A549 treated with CpdA at 1 μM for 4 hours (cell line): ENCODE measurements at places on chromosomes 16 and 17. TPM values are rescaled to one million over a fixed set of nuclear protein-coding genes. Genes with fewer than 3 reads are reported as not detected.

KRT17 gene
- 0.77 to 1.2 TPM (median 1.1 TPM) in 5 replicates for total RNA-seq

ITGA2B gene
- 1.0 to 1.9 TPM (median 1.6 TPM) in 5 replicates for total RNA-seq

EVPL gene
- total RNA-seq = 11.9 to 17.5 TPM (median 15.2 TPM) in 5 replicates

ACAP1 gene
- 1.9 to 7.2 TPM (median 3.1 TPM) in 5 replicates for total RNA-seq

PNMT gene
- total RNA-seq = not detected in 5 replicates

SOX9 gene
- 11.1 to 15.1 TPM (median 12.4 TPM) in 5 replicates for total RNA-seq

TMEM132E gene
- total RNA-seq = 0.01 TPM in 1 of 5 replicates, not detected in the others

LRRC46 gene
- 2.7 to 4.1 TPM (median 3.6 TPM) in 5 replicates for total RNA-seq

OTOP2 gene
- total RNA-seq = 0.06 to 0.17 TPM (median 0.08 TPM) in 4 of 5 replicates, not detected in the other

CPNE7 gene
- total RNA-seq = 56.0 to 66.6 TPM (median 60.2 TPM) in 5 replicates

SBK1 gene
- 0.22 to 0.38 TPM (median 0.32 TPM) in 5 replicates for total RNA-seq

SKAP1 gene
- 0.25 to 0.26 TPM in 2 of 5 replicates, not detected in the others for total RNA-seq

TLCD2 gene
- total RNA-seq = 1.0 to 1.7 TPM (median 1.1 TPM) in 5 replicates

HOXB9 gene
- total RNA-seq = 7.7 to 9.1 TPM (median 8.1 TPM) in 5 replicates

ZMYND15 gene
- total RNA-seq = 0.28 to 1.0 TPM (median 0.46 TPM) in 5 replicates

ELMO3 gene
- total RNA-seq = 0.66 to 1.4 TPM (median 1.3 TPM) in 5 replicates

SLC7A6OS gene
- 10.4 to 12.5 TPM (median 11.1 TPM) in 5 replicates for total RNA-seq

TPSD1 gene
- 0.03 TPM in 1 of 5 replicates, not detected in the others for total RNA-seq

RPGRIP1L gene
- total RNA-seq = 9.9 to 11.6 TPM (median 11.1 TPM) in 5 replicates

SLC2A4 gene
- total RNA-seq = 0.13 to 0.29 TPM (median 0.24 TPM) in 5 replicates

TBC1D26 gene
- 0.05 TPM in 1 of 5 replicates, not detected in the others for total RNA-seq

ATP6V0A1 gene
- 38.9 to 52.3 TPM (median 50.4 TPM) in 5 replicates for total RNA-seq

SYCE1L gene
- total RNA-seq = 5.3 to 11.9 TPM (median 8.4 TPM) in 5 replicates

VWA3A gene
- total RNA-seq = 0.08 TPM in 1 of 5 replicates, not detected in the others

C16orf89 gene
- not detected in 5 replicates for total RNA-seq

CA7 gene
- 0.07 TPM in 1 of 5 replicates, not detected in the others for total RNA-seq

RBFOX1 gene
- total RNA-seq = not detected in 5 replicates

CSF3 gene
- 0.26 TPM in 1 of 5 replicates, not detected in the others for total RNA-seq

TBC1D3C gene
- total RNA-seq = not detected in 5 replicates

ZNF469 gene
- total RNA-seq = 9.4 to 16.7 TPM (median 11.5 TPM) in 5 replicates

CEMP1 gene
- total RNA-seq = 0.08 TPM in 1 of 5 replicates, not detected in the others

GUCY2D gene
- total RNA-seq = 0.08 TPM in 1 of 5 replicates, not detected in the others

CHST5 gene
- total RNA-seq = 0.03 TPM in 1 of 5 replicates, not detected in the others

TMEM11 gene
- total RNA-seq = 52.6 to 80.3 TPM (median 70.1 TPM) in 5 replicates

ATP2A3 gene
- total RNA-seq = 3.6 to 5.4 TPM (median 4.3 TPM) in 5 replicates

ACSF3 gene
- total RNA-seq = 16.4 to 20.2 TPM (median 18.7 TPM) in 5 replicates

KRTAP9-4 gene
- total RNA-seq = not detected in 5 replicates

PLD6 gene
- total RNA-seq = 6.0 to 7.2 TPM (median 6.5 TPM) in 5 replicates

ZNF287 gene
- 10.9 to 16.7 TPM (median 13.4 TPM) in 5 replicates for total RNA-seq

KRT40 gene
- total RNA-seq = not detected in 5 replicates

TOX3 gene
- 0.20 to 0.40 TPM (median 0.23 TPM) in 5 replicates for total RNA-seq

TP53TG3 gene
- total RNA-seq = 0.49 to 1.1 TPM (median 0.63 TPM) in 4 of 5 replicates, not detected in the other

KRTAP17-1 gene
- not detected in 5 replicates for total RNA-seq

TMEM220 gene
- total RNA-seq = 2.2 to 3.6 TPM (median 2.7 TPM) in 5 replicates

NLK gene
- 9.8 to 12.1 TPM (median 10.5 TPM) in 5 replicates for total RNA-seq

CLEC18B gene
- 0.25 to 0.54 TPM (median 0.37 TPM) in 4 of 5 replicates, not detected in the other for total RNA-seq

CLEC19A gene
- total RNA-seq = 0.06 to 0.16 TPM (median 0.13 TPM) in 4 of 5 replicates, not detected in the other

DNASE1L2 gene
- 1.0 to 1.7 TPM (median 1.3 TPM) in 5 replicates for total RNA-seq

TSPAN10 gene
- total RNA-seq = 4.5 to 7.3 TPM (median 5.4 TPM) in 5 replicates

TBC1D3B gene
- total RNA-seq = 1.9 to 3.7 TPM (median 3.5 TPM) in 5 replicates
